ENCODE measurements at places on chromosomes 12 and 14.
A peak's percentile ranks its signal among the peaks of the same experiment; 100 is the strongest.

GRCh38 chr14:77593501-77593961 is 22.9 kb downstream of the SPTLC2 start:
- DNase-seq: peak; percentile 66

DNA sequence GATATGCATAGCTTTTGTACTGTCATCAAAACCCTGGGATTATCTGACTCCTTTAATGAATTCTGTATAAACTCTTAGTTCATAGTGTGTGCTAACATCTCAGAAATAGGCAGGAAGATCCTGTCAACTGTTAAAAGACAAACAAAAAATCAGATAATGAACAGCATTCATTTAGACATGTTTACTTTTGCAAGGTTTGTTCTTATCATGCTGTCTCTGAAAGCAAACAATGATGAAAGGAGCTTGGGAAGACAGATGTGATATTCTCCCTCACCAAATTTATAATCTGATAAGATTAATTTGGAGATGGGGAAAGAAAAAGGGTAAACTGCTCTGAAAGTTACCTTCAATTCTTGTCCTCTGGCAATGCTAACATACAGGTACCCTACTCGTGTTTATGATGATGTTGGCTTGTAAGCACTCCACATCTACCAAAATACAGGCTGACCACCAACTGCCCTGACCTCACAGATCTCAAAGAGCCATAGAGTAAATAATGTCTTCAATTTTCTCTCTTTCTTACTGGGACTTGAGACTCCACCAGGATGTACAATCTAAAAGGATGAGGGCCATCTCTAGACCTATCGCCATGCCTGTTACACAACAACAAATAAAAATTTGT is 233.8 kb downstream of the SSPN start:
- no peak for DNase-seq

GRCh38 chr12:113961921-113962710 is 4.0 kb downstream of the RBM19 start:
- DNase-seq: no peak

GRCh38 chr12:77965790-77966189 is 135.1 kb downstream of the NAV3 start:
- DNase-seq: no peak

GRCh38 chr12:6078398-6079096 is 45.9 kb downstream of the VWF start:
- no peak for DNase-seq

GRCh38 chr14:83126076-83126475 is 1592.4 kb upstream of the SEL1L start:
- DNase-seq: no peak

DNA sequence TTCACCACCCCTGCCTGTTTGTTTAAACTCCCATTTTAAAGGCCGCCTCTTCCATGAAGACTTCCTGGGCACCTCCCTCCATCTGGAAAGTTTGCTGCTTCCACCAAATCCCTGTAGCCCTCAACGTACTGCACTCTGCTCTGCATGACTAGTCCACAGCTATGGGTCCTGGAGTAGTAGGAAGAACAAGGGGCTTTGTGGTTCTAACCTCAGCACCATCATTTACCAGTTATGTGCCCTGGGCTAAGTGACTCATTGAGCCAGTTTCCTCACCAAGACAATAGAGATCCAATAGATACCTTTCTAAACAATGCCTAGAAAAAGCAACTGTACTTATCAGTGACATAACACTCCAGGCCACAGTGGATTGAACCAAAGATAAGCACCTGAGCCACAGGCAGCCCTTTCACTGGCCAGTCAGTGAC is 8.5 kb upstream of the LTBP2 start:
- peak; percentile 56 for DNase-seq
